ENCODE measurements at places on chromosomes 7 and 10.

DNA sequence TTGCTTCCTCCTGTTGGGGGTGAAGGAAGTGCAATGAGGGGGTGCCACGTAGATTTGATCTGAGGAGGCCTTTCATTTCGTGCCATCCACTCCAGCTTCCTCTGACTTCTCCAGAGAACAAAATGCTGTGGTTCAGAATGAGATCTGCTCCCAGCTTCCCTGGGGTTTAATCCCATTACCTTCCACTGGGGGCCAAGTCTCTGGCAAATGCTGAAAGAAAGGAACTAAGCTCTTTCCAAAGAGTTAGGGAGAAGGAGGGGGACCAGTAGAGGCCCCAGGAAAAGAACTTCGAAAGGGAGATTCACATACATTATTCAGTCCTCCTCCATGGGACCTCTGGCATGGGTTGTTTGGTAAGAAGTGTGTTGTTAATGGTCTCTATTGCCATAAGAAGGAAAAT is 727.0 kb downstream of the TYW1 start:
- DNase-seq, result no peak

DNA sequence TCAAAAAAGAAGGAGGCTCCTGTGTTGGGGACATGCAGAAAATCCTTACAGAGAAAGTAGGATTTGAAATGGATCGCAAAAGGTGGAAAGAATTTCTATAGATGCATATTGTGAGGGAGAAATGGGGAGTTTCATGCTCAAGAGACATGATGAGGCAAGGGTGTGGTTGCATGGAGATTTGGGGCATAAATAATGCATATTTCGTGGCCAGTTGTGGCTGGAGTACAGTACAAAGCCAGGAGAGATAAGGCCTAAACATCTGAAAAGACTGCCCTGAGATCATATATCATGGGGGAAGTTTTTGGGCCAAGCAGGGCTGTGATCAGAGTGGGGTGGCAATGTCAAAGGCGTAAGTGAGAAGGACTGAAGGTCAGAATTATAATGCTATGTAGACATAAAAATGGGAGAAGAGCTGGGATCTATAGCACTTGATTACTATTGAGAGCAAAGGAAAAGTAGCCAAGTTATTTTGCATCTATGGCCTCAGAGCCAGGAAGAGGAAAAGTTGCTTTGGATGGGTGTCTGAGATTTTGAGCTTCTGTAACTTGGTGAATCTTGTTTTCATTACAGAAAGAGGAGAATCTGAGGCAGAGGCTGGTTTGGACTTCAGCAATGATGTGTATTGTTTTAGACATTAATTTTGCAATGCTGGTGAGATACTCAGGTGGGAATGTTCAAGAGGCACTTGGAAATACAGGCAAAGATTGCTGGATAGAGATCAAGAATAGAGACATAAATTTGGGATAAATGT is 166.6 kb downstream of the INHBA start:
- DNase-seq, result no peak

DNA sequence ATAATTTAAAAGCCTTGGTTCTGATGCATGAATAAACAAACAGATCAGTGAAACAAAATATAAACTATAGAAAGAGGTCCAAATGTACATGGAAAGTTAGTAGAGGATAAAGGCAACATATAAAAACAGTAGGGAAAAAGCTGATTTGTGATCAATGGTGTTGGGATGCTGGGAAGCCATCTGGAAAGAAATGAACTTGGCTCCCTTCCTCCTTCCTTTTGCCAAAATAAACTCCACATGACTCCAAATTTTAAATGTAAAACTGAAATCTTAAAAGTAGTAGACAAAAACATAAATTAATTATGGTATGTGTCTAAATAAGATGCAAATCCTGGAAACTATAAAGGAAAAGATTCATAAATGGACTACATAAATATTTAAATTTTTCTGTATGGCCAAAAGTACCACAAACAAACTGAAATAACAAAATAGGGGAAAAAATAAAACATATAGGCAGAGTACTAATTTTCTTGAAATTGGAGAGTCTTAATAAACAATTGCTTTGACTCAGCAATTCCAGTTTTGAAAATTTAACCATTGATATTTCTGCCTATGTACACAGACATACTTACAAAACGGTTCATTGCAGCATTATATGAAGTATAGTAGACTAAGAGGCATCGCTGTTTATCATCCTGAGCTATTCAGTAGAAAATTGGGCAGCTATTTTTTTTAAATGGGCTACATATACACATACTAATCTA is 77.0 kb upstream of the TRIM24 start:
- DNase-seq, result no peak

GRCh38 chr10:78205457-78206016 is 171.9 kb downstream of the RPS24 start:
- DNase-seq, result no peak

DNA sequence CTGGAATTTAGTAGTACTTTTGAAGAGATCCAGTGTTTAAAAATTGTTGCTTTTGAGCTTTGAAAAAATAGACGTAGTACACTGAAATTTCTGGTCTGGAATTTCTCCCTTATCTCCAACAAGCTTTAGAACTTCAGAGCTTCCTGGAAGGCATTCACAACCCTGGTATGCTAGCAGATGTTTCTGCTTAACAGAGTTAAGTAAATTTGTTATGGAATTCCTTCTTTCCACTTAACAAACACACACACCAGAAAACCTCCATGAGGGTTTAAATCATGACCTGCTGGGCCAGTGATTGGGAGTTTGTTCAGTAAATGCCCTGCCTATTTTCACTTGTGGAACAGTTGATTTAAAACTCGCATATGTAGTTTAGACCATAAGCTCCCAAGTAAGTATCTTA is 13.7 kb downstream of the ASB15 start:
- peak; percentile 45 for DNase-seq

- DNase-seq, result no peak
Observed at GRCh38 chr7:93031795-93032194, 86.0 kb downstream of the SAMD9 start.

DNA sequence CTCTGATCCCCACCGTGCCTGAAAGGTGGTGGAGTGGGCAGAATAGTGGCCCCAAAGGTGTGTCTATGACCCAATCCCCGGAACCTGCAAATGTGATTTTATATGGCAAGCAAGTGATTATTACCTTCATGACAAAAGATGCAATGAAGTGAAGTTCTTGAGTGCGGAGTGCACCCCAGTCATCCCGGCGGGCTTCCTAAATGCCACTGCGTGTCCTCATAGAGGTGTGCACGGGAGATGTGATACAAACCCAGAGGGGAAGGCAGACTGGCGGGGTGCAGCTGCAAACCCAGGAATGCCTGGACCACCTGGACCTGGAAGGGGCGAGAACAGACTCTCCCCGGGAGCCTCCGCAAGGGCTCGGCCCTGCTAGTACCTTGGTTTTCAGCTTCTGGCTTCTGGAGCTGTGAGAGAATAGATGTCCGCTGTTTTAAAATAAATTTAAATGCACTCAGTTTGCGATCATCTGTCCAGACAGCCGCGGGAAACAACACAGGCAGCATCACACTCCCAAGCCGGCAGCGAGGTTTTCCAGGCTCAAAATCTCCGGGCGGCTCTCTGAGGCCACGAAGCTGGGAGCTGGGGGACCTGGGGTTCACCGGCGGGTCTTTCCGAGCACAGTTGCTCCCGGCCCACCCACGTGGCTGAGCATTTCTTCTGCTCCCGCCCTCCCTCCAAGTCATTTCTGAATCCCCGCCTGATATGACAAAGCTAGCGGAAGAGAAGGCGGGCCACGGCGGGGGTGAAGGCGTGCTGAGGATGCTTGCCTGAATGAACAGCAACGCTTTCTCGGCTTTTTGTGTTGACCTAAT is 50.4 kb upstream of the EBF3 start:
- DNase-seq, result no peak

- peak; percentile 92 for DNase-seq
Observed at GRCh38 chr7:71633551-71634008, 501.6 kb downstream of the GALNT17 start.

- DNase-seq, result no peak
Observed at GRCh38 chr7:47044625-47045024, 537.3 kb downstream of the TNS3 start.

- DNase-seq, result no peak
Observed at GRCh38 chr7:89772276-89772675, 382.0 kb upstream of the STEAP1 start.

GRCh38 chr7:55224111-55224510 is 141.0 kb upstream of the LANCL2 start:
- no peak for DNase-seq

DNA sequence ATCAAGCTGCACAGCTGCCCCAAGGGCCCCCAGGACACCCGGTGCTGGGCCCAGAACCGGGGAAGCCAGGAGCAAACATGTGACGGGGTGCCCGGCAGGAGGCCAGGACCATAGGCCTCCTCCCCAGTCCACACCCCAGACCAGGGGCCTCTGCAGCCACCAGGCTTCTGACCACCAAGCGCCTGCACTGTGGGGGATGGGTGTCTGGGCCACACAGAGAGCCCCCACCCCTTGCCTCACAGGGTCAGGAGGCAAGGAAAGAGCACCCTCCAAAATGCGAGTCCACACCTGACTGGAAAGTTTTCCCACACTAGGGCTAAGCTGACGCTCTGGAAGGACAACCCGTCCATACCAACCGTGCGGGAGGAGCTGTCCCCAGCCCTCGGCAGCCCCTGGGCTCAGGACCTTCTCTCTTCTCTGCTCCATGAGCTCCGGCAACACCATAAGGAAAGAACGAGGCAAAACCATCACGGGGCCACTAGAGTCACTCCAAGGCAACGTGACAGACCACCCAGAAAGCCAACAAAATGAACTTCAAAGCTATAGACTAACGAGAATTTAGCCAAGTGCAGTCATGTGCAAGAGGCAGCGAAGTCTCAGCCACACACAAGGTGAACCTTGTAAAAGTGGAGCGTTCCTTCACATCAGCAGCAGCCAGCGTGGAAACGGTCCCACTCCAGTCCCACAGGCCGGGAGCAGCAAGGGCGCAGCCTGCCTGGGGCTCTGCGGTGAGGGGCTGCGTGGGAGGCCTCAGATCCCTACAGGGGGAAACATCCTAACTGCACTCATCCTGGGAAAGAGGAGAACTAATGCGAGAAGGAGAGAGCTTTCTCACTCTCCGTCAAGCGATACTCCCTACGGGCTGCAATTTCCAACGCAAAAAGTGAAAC is 5.1 kb downstream of the STK32C start:
- no peak for DNase-seq

- no peak for DNase-seq
Observed at GRCh38 chr10:22537810-22538209, 176.6 kb downstream of the PIP4K2A start.

DNA sequence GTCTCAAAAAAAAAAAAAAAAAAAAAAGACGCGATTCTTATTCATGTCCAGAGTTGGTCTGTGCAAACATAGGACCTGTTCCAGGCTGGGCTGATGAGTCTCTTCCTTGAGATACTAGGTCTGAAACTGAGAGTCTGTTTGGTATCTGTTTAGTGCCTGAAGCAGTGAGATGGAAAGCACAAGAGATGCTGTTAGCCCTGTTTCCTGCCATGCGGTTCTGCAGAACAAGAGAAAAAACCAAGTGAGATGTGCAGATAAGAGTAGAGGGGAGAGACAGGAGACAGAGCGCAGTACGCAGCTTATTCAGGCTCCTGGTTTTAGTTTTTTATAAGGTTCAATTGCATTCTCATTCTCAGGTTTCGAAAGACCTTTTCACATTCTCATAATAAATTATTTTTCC is 85.8 kb upstream of the PRKCQ start:
- no peak for DNase-seq

DNA sequence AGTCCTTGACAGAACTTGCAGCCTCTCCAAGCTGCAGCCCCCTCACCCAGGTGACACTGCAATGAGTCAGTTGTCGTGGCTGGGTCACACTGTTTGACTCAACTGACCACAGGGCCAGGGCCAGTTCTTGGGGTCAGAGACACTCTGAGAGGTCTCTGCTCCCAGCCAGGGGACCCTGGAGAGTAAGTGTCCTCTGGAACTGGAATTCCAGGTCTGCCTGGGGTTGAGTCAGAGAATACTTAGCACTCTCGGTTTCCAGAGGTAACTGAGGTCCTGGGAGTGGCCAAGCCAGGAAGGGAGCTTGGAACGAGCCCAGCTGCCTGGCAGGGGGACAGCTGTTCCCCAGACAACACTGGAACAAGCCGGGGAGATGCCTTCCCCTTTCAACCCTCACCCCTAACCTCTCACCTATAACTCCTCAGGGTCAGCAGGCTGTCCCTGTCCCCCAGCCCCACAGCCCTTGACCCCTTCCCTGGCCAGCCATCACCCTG is 2.2 kb upstream of the MYL10 start:
- DNase-seq, result no peak

DNA sequence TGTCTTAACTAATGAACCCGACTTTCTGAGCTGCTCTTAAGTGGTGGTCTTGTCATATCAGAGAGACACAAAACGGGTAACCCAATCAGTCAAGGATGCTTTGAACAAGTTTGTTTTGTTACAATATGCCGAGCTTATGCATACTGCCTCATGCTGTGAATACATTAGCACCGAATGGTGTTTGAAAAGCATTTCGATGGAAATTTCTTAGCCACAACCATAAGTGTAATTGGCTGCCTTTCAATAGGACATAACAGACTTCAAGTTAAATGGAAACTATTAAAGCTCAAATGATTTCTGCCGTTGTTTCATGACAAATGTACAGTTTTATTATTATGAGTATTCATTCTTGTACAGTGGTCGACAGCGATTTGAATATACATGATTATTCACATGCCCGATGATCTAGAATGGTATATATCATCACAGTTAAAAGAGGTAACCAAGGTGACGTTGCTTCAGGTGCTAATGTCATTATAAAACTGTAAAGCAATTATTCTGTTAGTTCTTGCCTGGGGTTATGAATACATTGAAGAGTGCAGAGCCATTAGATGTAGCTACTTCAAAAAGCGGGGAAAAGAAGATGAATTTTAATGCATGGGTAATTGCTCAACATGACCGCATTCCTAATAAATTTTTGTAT is 118.8 kb downstream of the EBF3 start:
- no peak for DNase-seq

DNA sequence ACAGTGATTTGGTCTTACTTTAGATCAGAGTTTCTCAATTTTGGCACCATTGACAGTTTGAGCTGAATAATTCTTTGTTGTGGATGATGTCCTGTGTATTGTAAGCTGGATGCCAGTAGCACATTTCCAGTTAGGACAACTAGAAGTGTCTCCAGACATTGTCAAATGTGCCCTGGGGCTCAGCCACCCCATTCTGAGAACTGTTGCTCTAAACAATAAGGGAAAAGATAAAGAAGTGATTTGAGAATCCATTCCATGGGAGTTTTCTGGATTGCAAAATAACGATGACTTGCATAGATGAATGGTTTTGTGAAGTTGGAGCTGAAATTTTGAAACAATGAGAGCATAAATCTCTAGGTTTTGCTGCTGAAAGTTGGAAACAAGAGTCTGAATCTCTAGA is 44.6 kb downstream of the NUP205 start:
- DNase-seq, result no peak

- no peak for DNase-seq
Observed at GRCh38 chr7:113143486-113144257, 25.3 kb upstream of the SMIM30 start.

DNA sequence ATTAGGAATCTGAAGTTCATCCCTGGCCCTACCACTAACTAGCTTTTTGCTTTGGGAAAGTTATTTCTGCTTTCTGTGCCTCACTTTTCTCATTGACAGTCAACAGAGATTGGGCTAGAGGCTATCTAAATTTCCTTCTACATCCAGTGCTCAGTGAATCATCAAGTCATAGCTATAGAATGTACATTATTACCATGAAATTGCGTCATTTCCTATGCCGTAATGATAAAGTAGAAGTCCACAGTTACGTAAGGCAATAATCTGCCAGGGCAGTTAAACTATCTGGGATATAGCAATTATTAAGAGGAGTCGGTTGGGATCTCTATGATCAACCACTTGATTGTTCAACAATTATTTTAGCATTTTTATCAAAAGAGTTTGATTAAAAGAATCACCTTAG is 64.4 kb downstream of the ITGB8 start:
- DNase-seq, result no peak

- DNase-seq, result no peak
Observed at GRCh38 chr7:6444516-6445269, 3.1 kb downstream of the DAGLB start.

Measured in fibroblast of the conjunctiva (primary cell).